Activated naive CD8-positive, alpha-beta T cell treated with anti-CD3 and anti-CD28 coated beads for 36 hours (primary cell): ENCODE measurements at places on chromosomes 3 and 15. TPM values are rescaled to one million over a fixed set of nuclear protein-coding genes. Genes with fewer than 3 reads are reported as not detected.

Gene FOXB1
- 0.14 TPM for total RNA-seq

DNA sequence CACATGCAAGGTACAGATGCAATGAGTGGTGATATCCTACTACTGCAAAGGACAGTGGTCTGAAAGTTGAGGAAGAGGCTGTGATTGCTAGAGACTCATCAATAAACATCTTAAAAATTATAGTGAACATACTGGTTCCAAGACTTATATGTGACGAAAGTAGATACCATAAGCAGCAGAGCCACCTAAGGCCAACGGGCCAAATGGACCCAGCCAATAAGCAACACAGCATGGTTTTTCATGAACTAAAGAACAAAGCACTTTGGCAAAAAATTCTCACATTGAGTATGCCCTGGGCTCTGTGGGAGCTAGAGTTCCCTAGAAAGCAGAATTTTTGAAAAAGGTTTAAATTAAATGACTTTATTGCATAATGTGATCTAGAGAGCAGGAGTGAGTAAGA is 272.1 kb downstream of the SI start:
- DNase-seq, result no peak

GRCh38 chr3:180267202-180267843 is 230.6 kb upstream of the PEX5L start:
- no peak for DNase-seq

GRCh38 chr3:142973217-142974009 is 9.9 kb upstream of the PAQR9 start:
- DNase-seq, result no peak

GRCh38 chr15:49863431-49864224 is 242.8 kb downstream of the DTWD1 start:
- no peak for DNase-seq

GRCh38 chr3:25156626-25157025 is 271.4 kb upstream of the RARB start:
- DNase-seq, result no peak

Gene ZIC1
- total RNA-seq, result not detected

GRCh38 chr3:172031996-172032395 is 7.4 kb upstream of the FNDC3B start:
- no peak for DNase-seq

DNA sequence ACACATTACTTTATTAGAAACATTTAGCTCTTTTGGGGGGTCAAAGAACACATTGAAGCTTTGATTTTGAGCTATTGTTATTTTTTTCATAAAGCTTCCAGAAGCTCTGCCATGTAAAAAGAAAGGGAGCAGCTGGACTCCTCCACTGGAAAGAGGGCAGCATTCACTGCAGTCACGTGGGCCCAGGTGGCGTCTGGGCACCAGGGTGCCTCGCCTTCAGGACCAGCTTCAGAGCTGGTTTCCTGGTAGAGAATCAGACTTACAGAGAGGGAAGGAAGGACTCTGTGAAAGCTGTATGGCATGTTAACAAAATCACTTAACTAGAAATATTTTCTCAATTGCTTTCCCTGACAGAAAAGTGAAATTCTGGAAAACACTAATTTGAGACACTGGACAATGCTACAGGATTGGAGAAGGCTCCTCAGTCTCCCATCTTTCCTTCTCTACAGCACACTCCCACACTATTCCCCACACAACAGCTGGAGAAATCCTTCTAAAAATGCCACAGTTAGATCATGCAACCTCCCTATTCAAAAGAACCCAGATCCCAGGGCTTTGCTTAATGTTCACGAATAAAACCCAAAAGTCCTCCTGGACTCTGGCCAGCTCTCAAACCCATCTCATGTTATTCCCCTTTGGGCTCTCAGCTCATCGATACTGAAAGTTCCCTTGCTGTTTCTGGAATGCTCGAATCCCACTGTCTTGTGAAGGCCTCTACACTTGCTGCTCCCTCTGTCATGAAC is 83.2 kb downstream of the NFKBIZ start:
- no peak for DNase-seq

DNA sequence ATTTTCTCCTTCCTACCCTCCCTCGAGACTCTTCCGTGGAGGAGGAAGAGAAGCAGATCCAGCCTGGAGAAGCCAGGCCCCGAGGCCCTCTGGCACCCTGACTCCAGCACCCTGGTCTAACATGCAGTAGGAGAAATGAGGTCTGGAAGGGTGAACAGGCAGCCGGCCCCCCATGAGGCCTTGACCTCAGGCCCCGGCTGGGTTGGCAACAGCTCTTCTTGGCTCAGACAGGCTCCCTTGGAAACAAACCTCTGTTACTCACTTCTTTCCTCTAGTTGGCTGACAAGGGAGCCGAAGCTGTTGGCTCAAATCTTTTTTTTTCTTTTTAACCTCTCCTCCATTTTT is 73.4 kb downstream of the CPN2 start:
- no peak for DNase-seq

DNA sequence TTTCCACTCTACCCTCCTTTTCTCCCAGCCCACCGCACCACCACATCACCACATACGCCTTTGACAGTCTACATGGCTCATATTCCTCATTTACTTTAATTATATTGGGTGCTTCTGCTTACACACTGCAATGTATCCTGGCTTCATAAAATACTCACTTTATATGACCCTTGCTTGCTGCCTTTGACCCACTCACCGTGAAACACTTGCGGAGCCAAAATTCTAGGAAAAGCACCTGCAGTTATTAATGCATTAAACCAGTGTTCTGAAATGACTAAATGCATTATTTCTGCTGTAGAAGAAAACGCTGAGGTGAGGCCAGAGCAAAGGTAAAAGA is 217.5 kb upstream of the ICE2 start:
- DNase-seq, result no peak

Gene SPTSSB
- total RNA-seq, result not detected

Gene GOLGA6A
- total RNA-seq, result not detected

Gene ANKRD34C
- total RNA-seq, result not detected

DNA sequence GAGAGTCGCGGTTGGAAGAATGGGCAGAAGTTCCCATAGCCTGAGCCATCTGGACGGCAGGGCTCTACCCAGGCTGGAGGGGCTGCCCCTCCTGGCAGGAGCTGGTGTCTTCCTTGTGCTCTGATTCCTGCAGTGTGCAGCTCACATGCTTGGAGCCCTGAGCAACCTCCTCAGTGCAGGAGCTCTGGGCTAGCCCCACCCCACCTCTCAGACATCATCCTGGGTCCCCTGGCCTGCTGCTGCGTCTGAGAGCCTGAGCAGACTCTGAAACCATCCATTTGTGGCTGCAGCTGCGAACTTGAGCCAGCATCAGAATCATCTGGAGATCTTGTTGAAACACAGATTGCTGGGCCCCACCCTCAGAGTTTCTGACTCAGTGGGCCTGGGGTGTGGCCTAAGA is 42.8 kb downstream of the POMGNT2 start:
- DNase-seq, result no peak

Gene RTP3
- not detected for total RNA-seq

Gene PLOD2
- total RNA-seq, result 1.2 TPM

GRCh38 chr15:57229051-57229450 is 147.3 kb upstream of the CGNL1 start:
- no peak for DNase-seq

Gene UROC1
- not detected for total RNA-seq

GRCh38 chr15:49987896-49988295 is 131.1 kb downstream of the ATP8B4 start:
- DNase-seq, result no peak

DNA sequence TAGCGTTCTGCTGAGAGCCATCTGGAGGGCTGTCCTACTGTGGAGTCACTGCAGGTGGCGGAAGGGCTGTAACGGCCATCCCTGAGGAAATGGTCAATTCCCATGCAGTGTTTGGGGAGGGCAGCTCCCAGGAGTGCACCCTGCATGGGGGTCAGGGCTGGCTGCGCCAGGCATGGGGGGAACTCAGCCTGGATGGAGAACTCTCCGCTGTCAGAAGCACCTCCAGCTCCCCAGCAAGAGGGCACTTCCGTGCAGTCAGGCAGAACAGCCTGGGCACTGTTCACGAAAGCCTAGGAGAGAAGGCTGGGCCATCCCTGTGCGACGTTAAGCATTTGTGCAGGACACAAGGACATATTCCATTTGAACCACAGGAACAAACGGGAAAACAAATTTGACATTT is 105.2 kb downstream of the LRIG1 start:
- DNase-seq, result no peak

DNA sequence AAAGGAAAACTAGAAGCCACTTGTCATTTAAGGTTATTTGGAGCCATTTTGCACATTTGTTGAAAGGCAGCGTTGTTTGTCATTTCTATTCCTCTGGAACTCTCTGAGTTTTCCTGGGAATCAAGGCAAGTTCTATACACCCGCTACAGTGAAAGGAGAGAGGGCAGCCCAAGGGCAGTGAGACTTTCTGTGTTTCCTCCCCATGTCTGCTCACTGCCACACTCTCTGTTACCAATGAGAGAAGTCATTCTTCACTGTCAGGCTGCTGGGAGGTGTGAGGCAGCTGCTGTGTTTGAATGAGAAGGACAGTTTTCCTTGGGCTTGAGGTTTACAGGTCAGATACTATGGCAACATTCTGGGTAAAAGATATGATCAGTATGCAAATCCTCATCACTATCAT is 36.0 kb downstream of the ATP13A5 start:
- no peak for DNase-seq

GRCh38 chr3:51896607-51897305 is 6.4 kb downstream of the IQCF1 start:
- no peak for DNase-seq

DNA sequence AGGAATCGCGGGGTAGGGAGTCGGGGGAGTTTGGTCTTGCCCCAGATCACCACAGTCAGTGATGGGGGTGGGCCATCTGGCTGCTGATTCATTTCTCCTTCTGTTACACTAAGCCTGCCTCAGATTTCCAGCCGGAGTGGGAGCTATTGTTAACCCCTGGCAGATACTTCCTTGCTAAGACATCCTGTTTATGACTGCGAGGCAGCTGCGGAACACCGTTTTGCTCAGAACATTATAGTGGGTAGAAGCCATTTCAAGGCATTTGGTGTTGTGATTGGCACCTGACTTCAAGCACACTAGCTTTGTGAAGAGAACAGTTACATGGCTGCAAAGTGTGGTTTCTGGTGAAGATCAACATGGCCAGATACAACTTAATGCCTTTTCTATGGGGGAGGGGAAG is 73.8 kb downstream of the FLNB start:
- DNase-seq, result peak; percentile 29

Gene SPINK8
- total RNA-seq, result not detected
